ENCODE measurements at places on chromosomes 16 and 17. TPM values are rescaled to one million over a fixed set of nuclear protein-coding genes. Genes with fewer than 3 reads are reported as not detected.

CDH8 gene
- total RNA-seq, result 38.7 TPM

NECAB2 gene
- not detected for total RNA-seq

ICAM2 gene
- 2.0 TPM for total RNA-seq

ZPBP2 gene
- total RNA-seq, result not detected

CD300C gene
- not detected for total RNA-seq

TRIM65 gene
- 22.8 TPM for total RNA-seq

NTN1 gene
- total RNA-seq, result 0.73 TPM

MMP25 gene
- total RNA-seq, result 0.05 TPM

ITGAX gene
- not detected for total RNA-seq

RFWD3 gene
- 14.1 TPM for total RNA-seq

GRCh38 chr17:4998732-4999429, 1.1 kb downstream of the KIF1C start:
- DNase-seq, result no peak

DNA sequence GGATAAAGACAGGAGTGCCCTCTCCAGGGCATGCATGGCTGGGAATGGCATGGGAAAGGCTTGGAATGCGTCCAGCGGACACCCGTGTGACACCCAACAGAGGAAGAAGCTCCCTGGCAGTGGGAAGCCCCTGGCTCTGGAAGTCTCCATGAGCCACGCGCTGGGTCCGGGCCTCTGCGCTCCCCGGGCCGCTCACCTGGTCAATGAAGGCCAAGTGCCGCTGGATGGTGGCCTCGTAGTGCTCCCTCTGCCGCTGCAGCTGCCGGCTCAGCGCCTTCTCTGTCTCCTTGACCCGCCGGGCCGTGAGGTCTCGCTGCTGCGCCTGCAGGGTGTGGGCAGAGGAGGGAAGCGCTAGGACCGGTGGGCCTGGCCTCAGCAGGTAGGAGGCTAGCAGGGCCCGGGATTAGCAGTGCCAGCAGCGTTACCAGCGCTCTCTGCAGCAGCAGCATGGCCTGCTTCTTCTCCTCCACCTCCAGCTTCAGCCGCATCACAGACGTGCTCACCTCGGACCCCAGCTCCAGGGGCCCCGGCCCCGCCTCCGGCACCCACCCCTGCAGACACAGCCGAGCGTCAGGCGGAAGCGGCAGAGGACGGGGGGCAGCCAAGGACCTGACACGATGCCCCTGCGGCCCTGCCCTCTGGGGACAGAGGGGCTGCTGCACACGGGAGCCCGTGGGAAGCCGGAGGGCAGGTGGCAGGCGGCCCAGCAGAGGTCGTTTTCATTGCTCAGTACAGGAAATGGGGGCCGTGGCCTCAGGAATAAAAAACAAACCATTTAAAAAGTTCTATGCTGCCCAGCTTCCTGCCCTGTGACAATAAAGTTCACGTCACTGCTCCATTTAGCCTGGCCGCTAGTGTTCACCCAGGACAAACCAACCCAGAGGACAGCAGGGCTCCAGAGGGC, 26.0 kb downstream of the CEP131 start:
- DNase-seq, result no peak

GRCh38 chr16:74143171-74143570, 153.4 kb upstream of the PSMD7 start:
- no peak for DNase-seq

DNA sequence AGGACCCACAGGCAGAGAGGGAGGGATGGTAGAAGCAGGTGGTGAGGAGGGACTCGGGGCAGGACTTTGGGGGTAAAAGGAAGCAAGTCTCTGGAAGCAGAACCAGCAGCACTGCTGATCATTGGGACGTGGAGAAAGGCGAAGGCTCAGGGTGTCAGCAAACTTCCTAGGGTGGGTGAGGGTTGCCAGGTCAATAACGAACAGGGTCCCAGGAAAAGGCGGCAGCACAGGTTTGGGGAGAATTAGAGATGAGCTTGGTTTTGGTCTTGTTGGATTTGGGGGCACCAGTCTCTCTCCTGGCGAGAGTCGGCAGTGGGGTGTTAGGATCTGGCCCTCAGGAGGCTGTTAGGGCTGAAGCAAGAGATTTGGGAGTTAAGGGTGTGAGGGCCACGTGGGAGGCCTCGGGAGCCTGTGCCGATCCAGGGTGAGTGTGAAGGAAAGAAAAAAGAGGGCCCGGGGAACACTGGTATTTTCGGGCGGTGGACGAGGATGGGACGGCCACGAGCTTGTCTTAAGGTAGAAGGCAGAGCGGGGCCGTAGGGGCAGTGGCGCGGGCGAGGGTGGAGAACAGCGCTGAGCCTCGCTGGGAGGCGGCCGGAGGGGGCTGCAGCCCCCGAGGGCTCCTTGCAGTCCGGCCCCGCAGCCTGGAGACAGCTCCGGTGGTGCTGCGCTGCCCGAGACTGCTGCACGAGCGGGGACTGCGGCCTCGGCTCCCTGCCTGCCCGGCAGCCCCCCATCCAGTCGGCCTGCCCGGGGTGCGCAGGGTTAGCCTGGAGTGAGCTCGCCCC, 765 bp upstream of the ADORA2B start:
- DNase-seq, result no peak

- DNase-seq, result peak; percentile 46
Measured at GRCh38 chr17:83007504-83008185, 71.8 kb upstream of the METRNL start.

GRCh38 chr17:66025551-66025950, 166.4 kb downstream of the CEP112 start:
- peak; percentile 9 for DNase-seq

DNA sequence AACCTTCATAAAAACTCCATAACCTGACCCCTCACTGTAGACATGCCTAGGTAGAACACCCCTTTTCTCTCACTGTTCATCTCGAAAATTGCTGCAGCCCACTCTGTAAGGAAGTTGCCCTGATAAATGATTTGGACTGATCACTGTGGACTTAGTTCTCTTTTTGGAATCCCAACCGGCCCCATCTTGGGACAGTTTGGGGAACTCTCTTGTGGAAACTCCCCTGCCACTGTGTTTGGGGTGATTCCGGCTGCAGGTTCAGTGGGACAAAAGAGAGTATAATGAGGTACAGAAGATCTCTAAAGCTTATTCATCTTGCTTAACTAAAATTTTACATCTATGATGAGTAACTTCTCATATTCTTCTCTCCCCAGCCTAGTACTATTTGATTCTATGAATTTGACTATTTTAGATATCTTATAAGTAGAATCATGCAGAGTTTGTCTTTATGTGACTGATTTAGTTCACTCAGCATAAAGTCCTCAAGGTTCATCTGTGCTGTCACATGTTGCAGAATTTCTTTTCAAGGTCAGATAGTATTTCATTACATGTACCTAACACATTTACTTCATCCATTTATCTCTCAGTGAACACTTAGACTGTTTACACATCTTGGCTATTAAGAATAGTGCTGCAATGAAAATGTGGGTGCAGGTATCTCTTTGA, 84.9 kb downstream of the ABCA8 start:
- no peak for DNase-seq

DNA sequence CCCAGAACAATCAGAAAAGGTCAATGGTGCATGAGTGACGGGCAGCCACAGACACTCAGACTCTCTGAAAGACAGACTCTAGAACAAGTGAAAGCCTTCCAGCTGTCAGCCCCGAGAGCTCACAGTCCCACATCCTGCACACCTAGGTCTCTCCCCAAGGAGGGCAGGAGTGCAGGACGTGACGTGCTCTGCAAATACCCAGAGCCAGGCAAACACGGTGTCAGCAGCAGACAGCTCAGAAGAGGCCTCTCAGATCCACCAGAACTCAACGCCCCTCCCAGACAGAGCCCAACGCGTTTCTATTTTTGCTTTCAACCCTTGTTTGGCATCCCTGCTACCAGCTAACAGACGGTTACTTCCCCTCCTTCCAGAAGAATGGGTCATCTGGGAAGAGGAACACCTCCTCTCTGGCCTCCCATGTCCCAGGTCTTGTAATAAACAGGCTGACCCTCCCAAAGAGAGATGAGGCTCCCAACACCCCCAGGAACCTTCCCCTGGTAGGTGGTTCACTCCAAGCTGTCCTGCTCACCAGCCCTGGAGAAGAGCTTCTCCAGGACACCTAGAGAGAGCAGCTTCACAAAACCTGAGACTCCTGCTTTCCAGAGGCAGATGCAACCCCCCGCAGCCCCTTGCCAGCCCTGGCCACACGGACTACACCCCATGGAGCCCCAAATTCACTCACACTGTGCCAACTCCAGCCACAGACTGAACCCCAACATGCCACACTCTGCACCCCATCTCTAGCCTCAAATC, 7.6 kb downstream of the PITPNM3 start:
- DNase-seq, result peak; percentile 19

GRCh38 chr16:55476625-55477533, 2.1 kb upstream of the MMP2 start:
- DNase-seq, result peak; percentile 84

DNA sequence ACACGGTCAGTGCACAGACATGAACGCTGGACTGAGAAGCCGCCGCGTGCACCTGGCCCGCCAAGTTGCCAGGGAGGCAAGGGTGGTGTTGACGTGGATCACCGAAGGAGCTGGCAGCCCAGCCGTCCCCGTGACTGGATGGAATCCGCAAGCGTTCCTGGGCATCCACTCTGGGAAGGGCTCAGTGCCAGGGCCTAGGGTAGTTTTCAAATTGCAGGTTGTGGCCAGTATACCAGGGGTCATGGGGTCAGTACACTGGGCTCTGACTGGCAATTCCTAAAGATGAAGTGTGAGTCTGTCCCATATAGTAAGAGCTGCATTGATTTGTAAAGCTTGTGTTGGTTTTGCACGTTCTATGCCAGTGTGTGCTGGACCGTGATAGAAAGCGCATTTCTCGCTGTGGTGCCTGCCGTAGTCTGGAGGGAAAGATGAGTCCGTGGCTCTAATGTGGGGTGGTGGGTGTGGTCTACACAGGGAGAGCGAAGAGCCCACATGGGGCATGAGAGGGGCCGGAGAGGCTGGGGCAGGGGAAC, 21.1 kb upstream of the METRNL start:
- no peak for DNase-seq

- DNase-seq, result peak; percentile 21
Measured at GRCh38 chr17:63477480-63478440, 899 bp downstream of the ACE start.

- DNase-seq, result no peak
Measured at GRCh38 chr17:8155231-8155995, 3.2 kb upstream of the PER1 start.

GRCh38 chr17:73391331-73392265, 79.8 kb upstream of the CDC42EP4 start:
- no peak for DNase-seq

All from myocyte (in vitro differentiated cells).